ENCODE measurements at places on chromosomes 7 and 10.

DNA sequence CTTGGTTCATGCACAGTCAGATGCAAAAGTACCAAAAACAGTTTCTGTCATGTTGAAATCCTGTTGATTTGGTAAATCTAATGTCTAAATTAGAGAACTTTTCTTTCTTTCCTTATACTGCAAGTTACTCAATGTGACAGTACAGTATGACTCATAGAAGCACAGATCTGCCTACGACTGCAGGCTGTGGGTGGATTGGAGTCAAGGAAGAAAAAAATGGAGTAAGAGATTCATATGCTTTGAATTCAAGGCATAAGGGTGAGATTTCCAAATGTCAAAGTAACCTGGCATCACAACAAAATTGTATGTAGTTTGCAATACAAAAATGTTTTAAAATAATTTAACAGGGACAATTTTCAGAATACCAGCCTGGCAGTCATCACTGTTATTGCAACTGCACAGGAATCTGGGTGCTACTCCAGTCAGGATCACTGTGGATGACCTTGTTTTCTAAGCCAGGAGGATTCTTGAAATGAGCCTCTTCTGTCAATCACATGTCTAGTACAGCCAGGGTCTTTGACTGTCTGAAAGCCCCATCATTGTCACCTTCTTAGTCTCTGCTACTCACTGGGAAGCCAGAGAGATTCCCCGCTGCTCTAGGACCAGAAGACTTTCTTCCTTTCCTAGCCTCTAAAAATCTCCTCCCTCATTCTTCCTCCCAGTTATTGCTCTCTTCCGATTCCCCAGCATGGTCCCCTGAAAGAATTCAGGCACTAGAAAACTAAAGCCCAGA is 83.6 kb downstream of the CD36 start:
- DNase-seq: no peak

GRCh38 chr7:107167483-107168232 is 1.1 kb upstream of the HBP1 start:
- DNase-seq: no peak

DNA sequence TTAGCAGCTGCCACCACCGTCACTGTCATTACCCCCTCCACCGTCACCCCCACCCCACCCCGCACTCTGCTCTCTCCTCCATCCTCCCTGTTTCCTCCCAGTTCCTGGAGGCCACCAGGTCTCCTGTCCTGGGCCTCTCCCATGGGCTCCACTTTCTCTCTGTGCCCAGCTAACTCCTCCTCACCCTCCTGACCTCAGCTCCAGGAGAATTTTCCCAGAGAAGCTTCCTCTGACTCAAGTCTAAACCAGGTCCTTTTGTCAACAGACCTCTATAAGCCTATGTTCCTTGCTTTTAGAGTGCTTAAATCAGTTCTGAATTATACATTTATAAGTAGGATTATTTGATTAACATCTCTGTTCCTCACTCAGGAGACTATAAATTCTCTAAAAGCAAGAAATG is 150.0 kb downstream of the ARHGAP12 start:
- no peak for DNase-seq

DNA sequence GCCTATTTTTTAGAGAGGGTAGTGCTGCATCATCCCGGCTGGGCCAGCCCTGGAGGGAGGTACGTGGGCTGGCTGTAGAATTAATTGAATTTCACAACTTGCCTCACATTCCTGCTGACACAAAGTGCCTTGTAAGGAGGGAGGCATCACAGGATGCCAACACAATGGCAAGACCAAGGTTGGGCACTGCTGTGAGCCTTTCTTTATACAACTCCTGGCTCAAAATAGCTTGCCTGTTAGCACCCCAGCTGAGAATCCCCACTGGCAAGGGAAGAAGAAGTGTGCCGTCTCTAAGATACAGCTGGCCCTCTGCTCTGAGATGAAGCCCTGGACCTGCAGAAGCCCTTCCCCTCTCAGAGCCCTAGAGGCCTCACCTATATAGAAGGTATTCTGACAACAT is 873.9 kb downstream of the GRID1 start:
- no peak for DNase-seq

DNA sequence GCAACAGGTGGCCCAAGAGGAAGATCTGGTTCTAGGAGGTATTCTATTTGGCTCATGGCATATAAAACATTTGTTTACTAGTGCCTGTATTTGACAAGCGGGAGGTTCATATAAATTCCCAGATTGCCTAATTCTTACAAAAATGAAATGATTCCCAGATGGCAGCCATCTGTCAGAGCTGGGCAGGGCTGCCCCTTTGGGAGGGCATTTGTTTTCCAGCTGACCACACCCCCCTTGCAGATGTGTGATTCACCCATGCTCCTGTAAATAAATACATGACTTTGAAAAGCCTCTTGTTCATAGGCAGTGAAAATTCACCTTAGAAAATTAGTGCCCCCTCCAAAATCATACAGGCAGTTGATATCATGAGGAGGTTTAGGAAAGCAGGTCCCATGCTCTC is 8.6 kb downstream of the VWC2 start:
- DNase-seq: no peak

All from mesenteric fat pad (tissue), 1 donor.